T-helper 1 cell (primary cell): ENCODE measurements at places on chromosomes 3 and 15.

- DNase-seq, result no peak
These were observed 280.3 kb downstream of the ZPLD1 start for GRCh38 chr3:102715030-102715697.

- no peak for DNase-seq
These were observed 62.6 kb downstream of the PLXNA1 start for GRCh38 chr3:127045435-127046045.

DNA sequence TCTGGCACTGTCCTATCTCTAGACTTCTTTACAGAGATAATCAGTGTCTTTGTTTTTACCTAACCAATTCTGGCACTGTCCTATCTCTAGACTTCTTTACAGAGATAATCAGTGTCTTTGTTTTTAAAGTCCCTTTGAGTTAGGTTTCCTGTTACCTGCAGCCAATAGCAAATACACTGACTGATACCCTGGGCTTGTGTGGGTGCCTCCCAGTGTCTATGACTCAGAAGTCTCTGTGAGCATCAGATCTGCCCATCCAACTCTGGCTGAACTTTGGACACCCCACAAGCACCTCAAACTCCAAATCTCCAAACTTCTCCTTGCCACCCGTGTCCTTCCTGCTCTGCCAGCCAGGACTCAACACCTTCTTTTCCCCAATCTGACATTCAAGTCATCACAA, 30.4 kb downstream of the SLC41A3 start:
- no peak for DNase-seq

GRCh38 chr3:112017091-112017490, 17.4 kb upstream of the TMPRSS7 start:
- DNase-seq, result no peak

DNA sequence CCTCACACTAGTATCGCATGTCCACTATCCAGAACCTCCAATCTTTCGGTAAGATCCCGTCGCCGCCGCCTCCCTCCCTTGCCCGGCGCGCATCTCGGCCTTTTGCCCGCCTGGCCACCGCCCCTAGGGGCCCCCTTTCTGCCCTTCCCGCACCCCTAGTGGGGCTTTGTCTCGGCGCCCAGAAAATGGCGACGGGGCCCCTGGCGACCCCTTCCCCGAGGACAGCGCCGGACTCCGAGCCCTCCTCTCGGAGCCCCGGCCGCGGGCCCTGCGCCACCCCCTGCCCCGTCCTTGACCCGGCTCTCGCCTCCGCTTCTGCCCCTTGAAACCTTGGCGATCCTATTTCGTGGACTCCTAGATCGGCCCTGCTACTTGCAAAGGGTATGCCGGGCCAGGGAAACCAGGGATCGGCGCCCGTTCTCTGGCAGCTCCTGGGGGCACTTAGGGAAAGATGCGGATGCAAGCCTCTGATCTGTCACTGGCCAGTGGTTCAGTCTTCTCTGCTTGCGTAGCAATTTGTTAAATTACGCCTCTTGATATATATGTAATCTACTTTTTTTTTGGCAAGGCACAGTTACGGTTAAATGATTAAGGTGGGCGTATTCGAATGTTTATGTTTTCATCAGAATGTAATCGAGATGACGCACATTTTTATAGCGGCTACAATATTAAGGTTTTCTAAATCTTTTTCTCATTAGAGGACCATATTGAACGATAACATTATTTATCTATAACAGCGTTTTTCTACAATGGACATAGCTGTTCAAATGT, 603 bp downstream of the EIF1B start:
- peak; percentile 19 for DNase-seq

DNA sequence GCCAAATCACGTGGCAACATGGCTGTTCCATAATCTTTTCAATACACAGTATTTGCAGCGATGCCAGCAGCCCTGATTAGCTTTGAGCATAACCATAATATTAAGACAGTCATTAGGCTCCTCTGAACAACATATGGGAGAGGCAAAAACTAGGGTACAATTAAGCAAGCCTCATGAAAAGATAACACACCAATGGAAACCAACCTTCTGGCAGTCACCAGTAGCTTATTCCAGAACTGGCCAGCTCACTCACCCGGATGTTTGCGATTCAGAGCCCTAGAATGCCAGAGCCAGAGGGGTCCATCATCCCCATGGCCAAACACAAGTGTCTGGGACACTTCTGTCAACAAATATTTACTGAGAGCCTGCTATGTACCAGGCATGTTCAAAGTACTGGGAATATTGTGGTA, 48.8 kb upstream of the PLXND1 start:
- DNase-seq, result no peak

- DNase-seq, result no peak
These were observed 207.5 kb downstream of the RPLP1 start for GRCh38 chr15:69660114-69660513.

GRCh38 chr3:45143673-45144671, 2.2 kb downstream of the CDCP1 start:
- DNase-seq, result no peak

GRCh38 chr3:73474619-73475018, 150.1 kb downstream of the PDZRN3 start:
- no peak for DNase-seq

DNA sequence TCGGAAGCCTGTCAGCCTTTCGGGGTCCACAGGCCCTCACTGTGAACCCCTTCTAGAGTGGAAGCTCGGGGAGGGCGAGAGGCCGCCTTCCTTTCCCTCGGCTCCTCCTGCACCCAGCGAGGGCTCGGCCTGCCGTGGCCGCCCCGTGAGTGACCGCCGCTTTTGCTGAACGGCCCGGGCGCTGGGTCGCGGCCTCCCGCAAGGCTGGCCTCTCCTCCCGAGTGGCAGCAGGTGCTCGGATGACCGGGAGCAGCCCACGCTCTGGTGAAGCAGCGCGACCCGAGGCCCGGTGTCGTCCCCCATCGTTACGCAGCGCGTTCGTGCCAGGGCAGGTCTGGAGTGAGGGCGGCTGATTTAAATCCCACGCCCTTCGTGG, 53.8 kb downstream of the LRRK1 start:
- no peak for DNase-seq

GRCh38 chr15:42286445-42287029, 13.3 kb upstream of the TMEM87A start:
- no peak for DNase-seq

DNA sequence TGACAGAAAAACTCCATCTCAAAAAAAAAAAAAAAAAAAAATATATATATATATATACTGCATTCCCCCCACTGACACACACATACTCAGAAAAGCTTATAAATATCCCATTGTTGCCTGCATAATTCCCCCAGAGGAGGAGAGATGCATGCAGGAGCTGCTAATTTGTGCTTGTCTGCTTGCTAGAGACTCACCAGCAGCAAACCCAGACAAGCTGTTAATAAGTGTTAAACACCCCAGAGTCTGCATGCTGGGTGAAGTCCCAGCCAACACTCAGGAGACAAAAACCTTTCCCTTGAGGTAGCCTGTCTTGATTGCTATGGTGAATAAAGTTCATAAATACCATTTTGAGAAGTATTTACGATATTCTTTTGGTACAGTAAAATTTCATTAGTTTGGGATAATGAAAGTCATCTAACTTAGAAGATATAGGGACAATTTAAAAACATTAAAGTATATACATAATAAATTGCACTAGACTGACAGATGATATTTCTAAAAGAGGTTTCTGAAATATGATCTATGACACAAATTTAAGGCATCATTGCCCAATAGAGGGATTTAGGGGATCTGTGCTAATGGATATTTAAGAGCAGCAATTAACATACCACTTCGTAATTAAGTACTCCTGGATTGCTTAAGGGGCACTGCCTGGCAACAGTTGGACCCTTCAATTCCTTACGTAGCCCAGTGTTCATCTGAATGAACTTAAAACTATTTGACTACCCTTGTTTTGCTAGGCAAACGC, 400.0 kb upstream of the C2CD4B start:
- no peak for DNase-seq

DNA sequence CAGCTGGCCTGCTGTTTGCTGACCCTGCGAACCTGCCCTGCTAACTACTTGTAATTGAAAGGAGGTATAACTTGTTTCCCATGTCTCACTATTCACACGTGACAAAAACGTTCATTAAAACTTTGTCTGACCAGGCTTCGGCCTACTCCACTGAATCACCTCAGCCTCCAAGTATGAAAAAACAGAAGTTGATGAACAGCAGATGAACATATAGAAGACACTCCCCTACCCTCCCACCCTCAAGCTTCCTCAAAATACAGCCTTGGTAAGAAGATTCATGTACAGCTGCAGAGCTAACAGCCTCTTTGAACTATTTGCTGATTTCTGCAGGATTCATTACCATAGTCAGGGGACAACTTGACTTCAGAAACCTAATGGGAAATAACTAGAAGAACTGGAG, 10.7 kb downstream of the RBM15B start:
- no peak for DNase-seq

- DNase-seq, result no peak
These were observed 18.6 kb downstream of the ARRDC4 start for GRCh38 chr15:97979140-97979520.

GRCh38 chr3:94130690-94131089, 67.8 kb downstream of the NSUN3 start:
- DNase-seq, result no peak
